Femur (tissue), 1 donor: ENCODE measurements at places on chromosomes 4 and X.

DNA sequence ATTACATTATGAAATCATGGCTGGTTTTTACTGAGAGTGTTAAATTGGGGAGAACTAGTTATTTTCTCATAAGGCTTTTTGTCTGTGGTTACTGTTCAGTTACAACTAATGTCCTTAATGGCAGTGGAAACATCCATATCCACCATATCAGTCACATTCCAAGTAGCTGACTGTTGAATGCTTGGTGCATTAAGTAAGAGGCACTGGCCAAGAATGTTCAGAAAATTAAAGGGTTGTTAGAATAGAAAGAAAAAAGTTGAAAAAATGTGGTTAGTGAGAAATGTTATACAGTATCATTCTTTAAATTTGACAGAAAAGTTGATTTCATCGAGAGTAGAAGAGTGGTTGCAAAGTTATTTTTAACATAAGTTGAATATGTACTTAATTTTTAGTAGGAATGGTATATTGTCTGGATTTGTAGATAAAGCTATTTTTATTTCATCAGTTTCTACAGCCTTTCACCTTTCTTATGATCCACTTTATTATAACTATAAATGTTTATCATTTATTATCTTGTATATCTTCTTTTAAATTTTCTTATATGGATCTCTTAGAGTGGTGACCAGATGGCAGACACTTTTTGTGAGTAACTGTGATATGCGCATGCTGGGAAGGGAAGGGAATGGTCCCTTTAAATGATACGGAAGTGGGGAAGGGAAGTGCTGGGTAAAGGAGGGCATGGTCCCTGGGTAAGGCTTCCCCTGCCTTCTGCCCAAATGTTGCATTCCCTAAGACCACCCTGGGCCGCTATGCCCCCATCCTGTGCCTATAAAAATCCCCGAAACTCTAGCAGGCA lies 2407.1 kb downstream of the ARAP2 start:
- no peak for DNase-seq

- DNase-seq, result no peak
Observed at GRCh38 chr4:147727476-147728028, 4.3 kb upstream of the ARHGAP10 start.

DNA sequence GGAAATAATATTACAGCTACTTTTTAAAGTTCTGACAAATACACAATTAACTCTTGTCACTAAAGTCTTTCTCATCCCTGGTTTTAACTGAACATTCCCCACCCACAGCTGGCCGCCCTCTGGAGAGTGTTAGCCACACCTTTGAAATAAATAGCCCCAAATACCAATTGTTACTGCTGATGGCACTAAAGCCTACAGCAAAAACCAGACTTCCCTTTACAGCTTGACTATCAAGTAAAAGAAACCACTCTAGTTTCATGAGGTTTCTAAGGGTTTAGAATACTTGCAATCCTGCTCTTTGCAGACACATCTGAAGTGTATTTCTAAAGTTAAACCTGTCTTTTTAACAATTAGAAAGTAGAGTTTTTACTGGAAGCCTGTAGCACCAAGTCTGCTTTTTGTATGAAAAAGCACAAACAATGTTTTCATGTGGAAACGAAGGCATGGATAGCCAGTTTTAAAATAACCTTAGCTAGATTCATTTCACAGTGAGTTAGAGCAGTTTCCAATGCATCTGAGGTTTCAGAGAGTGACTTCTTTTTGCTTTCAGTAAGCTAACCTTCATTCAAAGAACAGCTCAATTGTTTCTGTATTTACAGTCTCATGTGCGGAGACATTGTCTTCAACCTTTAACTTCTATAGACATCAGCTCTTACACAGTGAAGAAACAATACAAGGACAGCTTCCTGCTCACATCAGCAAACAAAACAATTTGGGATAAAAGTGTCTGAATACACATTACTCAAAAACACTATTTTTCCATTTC lies 164.8 kb upstream of the VEGFC start:
- no peak for DNase-seq

DNA sequence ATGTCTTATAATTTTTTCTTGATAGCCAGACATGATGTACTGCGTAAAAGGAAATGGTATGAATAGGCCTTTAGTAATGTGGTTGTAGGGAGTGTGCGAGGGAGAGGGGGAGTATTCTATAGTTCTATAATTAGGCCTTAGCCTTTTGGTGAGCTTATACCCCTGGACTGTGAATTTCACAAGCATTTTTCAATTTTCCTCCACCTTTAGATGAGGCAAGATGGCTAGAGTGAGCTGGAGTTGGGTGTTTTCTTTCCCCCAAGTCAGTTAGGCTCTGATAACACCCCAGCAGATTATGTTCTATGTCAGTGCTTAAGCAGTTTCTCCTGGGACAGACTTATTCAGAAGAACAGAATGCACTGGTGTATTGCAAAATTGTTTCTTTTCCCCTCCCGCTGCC lies 210.2 kb upstream of the NPY2R start:
- DNase-seq, result no peak

GRCh38 chrX:14899607-14900006 lies 26.4 kb downstream of the MOSPD2 start:
- DNase-seq, result no peak

- no peak for DNase-seq
Observed at GRCh38 chr4:181693517-181693916, 549.7 kb upstream of the TENM3 start.

- no peak for DNase-seq
Observed at GRCh38 chr4:1321486-1321885, 25.5 kb upstream of the UVSSA start.
